Common myeloid progenitor, CD34-positive (primary cell): ENCODE measurements at places on chromosomes 4 and X.

GRCh38 chr4:94746746-94747145, 11.0 kb upstream of the BMPR1B start:
- DNase-seq: no peak

DNA sequence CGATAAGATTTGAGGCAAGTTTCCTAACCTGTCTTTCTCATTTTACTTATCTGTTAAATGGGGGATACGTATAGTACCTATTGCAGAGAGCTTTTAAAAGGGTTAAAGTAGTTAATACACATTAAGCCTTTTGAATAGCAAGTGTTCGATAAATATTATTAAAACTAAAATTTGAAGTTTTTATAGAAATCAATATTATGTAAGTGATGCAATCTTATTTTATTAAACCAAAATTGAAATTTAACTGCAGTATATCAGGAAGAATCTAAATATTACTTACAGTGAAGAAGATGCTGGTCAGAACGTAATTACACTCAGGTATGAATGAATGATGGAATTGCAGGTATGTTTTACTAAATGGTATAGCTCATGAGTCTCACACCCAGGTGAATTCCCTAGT, 58.0 kb downstream of the ANXA3 start:
- no peak for DNase-seq

DNA sequence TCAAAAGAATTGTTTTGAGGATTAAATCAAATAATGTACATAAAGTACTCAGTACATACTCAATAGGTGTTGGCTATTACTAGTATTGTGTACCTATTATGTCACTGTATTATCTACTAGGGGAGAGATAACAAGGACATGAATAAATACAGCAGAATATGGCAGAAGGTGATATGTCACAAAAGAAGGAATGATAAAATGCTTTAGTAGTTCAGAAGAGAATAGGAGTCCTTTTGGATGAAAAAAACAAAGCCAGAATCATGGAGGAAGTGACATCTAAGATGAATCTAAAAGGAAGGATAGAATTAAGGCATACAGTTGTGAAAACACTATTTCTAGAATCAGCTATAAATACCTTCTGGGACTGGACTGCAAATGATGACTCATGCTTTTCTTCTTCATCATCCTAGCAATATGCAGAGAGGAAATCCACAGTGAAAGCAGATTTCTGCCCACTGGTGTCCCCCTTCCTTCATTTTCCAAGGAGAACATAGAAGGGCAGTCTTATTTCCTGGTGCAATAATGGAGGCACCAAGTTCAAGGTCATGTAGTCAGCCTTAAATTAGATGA, 98.7 kb downstream of the GLUD2 start:
- DNase-seq: no peak

DNA sequence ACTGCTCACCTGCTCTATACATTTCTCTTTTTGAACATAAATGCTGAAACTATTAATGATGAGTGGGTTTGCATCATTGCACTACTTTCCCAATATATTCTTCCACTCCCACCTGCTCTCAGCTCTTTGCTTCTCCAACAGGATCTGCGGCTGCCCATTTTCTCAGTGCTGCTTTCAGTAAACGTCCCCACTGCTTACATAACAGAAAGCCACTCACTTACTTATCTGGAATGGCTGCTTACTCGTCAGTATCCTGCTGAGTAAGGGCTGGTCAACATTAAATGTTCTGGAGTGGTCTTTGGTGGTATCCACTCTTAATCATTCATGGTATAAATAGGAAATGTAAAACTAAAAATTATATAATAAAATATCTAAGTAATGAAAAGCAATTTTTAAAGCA, 112.8 kb upstream of the HPF1 start:
- DNase-seq: no peak

DNA sequence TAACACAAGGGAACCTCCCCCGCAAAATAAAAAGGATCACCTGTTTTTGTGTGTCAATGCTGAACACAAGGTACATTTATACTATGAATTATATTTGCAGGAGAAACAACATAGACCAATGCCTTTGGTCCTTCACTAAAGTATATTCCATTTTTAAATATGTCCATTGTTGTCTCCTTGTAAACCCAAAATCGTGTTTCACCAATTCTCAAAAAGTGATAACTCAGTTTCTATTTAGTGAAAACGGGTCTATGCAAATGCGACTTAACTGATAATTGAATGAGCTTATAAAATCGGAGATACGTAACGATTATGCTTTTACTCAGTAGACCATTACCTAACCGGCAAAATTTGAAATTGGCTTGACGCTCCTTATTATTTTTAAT, 2.1 kb downstream of the BRWD3 start:
- no peak for DNase-seq

DNA sequence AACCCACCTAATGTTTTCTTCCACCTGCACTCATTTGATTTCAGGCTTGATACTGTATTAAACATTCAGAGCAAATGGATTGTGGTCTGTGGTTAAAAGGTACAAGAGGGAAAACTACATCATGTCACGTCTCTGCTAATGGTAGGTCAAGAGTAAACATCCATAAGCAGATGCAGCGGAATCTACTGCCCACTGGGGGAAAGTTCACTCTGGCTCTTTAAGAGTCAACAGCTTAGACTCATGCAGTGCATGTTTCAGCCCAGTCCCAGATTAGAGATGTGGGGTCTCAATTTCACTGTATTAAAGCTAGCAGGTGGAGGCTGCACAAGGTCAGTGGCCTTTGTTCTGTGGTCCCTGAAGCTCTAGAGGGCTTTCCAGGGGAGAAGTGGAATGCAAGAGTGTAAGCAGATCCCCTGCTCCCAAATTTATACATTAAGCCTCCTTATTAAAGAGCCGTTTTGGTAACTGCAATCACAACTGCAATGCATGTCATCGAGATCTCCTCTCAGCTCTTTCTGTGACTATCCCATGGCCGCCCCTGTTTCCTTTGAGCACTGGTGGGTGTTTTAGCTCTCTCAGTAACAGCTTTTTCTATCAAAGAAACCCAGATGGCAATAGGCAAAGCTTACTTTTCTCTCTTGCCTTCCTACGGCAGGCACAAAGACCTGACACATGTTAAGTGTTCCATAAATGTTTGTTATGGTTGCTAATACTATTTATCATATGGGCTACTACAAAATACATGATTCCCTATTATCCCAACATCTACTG, 53.4 kb downstream of the LDB2 start:
- no peak for DNase-seq

DNA sequence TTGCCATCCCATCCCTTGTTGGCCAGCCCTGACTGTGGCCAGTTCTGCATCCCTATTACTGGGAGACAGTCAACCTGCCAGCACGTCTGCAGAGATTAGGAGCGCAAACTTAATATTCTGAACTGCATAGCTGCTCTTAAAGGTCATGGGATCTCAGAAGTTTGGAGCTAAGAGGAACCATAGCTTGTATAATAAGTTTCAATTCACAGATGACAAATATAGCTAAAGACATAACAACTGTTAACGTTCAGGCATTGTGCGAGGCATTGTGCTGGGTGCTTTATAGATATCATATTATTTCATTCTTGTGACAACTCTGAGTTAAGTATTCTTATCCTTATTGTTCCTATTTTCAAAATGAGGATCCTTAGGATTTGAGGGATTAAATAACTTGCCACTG, 3.7 kb downstream of the SCARB2 start:
- no peak for DNase-seq

DNA sequence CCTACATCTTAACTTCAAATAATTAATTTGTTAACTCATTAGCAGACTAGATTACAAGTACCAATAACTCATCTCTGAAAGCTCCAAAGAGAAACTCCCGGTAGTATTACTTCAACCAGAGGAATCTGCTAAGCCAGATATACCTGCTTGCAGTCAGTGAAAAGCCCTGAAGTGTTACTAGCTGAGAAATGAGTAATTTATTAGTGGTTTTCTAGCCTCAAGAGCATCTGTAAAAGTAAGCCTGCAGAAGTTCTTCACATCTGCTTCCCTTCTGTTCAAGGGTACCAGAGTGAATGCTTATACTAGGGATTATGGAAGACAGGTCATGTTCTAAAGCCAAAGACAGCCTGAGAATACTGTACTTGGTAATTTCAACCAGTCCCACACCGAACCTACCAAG, 34.7 kb downstream of the IRS4 start:
- DNase-seq: no peak

DNA sequence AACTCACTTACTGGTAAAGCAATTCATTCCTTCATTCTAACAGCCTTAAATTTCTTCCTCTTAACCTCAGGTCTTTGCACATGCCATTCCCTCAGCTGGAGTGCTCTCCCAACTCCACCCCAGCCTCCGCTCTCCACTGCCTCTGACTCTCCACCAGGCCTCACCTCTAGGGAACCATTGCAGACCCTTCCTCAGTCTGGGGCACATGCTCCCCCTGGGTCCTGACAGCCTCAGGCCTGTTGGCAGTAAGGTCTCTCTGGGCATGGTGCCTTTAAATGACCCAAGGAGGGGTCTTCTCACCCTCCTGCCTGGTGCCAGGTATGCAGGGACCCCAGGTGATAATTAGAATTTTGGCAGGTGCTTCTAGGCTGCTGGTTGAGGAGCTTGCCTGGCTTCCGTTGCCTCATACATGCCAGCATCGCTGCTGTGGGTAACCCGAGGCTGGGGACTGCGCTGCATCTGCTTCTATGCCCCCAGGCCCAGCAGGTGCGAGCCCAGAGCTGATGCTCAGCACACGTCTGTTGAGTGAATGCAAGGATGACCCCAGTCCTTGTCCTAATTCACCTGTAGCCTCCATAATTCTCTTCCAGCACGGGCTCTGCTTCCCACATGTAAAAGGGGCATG, 27.5 kb upstream of the GPR78 start:
- DNase-seq: no peak

DNA sequence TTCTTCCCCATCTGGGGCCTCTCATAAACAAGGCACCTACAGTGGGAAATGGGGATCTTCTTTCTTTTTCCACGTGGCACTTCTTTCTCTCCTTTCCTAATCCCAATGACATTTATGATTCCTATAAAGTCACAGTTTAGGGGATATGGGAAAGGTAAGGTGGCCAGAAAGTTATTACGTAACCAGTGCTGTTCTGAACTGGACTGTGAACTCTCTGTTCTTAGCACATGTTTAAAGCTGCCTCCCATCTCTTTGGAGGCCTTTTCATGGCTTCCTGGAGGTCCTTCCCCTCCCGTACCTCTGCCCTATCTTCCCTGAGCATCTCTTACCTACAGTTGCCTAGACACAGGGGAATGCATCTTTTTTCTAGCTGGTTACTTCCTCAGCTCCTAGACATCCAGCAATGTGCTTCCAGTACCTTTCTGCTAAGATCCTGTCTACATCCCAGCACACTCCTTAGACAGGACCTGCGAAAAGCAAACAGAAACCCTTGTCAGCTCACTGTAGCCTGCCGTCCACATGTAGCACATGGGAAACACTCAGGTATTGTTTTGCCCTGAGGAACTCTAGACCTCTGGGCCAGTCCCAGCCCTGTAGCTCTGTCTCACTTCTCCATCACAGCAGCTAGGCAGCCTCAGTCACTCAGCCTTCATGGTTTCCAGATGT, 195.4 kb downstream of the NWD2 start:
- DNase-seq: no peak

DNA sequence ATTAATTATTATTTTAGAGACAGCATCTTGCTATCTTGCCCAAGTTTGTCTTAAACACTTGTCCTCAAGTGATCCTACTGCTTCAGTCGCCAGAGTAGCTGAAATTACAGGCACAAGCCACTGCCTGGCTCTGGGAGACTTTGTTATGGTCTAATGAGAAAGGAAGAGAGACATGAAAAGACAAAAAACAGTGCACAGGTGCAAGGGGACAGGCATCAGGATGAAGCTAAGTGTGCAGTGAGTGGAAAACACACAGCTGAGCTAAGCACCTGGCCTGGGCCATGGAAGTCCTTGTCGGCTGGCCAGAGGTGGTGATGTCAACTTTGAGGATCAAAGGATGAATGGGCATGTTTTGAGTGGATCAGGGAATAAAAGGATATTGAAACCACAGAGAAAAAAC, 102.7 kb downstream of the HS3ST1 start:
- no peak for DNase-seq

DNA sequence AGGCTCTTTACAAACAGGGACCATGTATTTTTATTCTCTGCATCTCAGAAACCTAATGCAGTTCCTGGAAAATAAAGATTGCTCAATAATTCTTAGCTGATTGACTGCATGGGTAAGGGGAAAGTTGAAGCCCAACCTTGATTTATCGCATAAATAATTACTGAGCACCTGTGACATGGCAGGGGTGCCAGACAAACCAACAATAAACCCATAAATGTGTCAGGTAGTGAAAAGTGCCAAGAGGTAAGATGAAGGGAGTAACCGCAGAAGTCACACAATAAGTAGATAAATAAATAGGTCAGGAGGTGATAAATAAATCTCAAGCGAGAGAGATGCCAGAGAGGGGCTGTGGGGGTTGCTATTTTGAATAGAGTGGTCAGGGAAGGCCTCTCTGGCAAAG, 20.1 kb upstream of the AP1S2 start:
- no peak for DNase-seq

- no peak for DNase-seq
These were observed 88.8 kb downstream of the CPZ start for GRCh38 chr4:8681391-8681790.

GRCh38 chr4:4424499-4425115, 37.7 kb downstream of the NSG1 start:
- DNase-seq: no peak

DNA sequence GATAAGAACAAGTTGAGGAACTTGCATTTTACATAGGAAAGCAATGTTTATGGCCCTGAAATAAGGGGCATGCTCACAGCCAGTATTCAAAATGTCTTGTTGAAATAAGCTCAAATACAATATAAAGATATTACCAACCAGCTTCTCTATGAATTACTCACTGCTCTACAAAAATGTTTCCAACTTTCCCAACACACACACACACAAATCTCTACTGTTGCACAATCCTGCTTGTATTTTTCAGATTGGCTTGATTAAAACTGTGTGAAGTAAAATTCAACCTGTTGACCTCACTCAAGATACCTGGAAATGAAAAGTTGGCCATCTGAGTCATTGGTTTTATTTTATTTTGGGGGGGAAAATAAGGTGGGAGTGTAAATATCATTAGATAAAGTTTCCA, 128.6 kb downstream of the CHIC2 start:
- no peak for DNase-seq

DNA sequence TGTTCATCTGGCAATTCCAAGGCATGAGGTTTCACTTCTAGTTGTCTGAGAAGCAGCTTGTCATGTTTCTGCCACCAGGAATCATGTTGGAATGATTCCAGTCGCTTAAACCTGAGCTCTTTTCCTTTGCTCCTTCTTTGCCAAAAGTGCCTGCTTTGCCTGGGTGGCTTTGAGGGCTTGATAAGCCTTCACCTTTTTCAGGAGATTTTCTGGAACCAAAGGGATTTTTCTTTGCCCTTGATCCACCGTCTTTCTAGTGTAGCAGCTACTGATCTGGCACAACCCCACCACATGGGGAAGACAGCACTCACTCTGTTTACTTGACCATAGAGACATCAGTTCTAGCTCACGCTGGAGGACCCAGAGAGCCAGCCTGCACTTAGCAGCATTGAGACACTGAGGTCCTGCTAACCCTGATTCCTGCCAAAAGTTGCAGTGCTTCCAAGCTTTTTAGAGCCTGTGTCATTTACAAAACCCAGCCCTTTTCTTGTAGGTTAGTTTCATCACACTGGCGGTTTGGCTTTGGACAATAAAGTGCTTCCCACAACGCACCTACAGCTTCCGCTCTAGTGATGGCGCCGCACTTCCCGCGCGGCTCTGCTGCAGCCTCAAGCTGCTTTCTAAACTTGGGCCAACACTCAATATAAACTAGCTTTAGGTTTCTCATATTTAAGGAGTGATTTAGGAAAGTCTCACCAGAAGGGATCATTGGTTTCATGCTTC, 7.3 kb upstream of the CCNI start:
- DNase-seq: no peak

- DNase-seq: no peak
These were observed 46.7 kb downstream of the FGF16 start for GRCh38 chrX:77493677-77494553.
